ENCODE measurements at places on chromosomes 2 and 18.

- no peak overlapping the region for H3K4me3 ChIP-seq
- no peaks in the 10 kb centered on the region for H3K27me3 ChIP-seq
- H3K36me3 ChIP-seq = no peaks in the 10 kb centered on the region
- peak; percentile 10 for DNase-seq
- H3K27ac ChIP-seq = no peak overlapping the region
- peaks cover 4% of the 10 kb centered on the region for H3K4me1 ChIP-seq
Measured at GRCh38 chr18:3799515-3799914, 349.5 kb downstream of the TGIF1 start.

GRCh38 chr2:77201755-77202154 is 320.4 kb downstream of the LRRTM4 start:
- H3K4me3 ChIP-seq = no peak overlapping the region
- no peak for DNase-seq
- H3K4me1 ChIP-seq = no peaks in the 10 kb centered on the region
- no peak overlapping the region for H3K27ac ChIP-seq

- peaks cover 20% of the 10 kb centered on the region for H3K27me3 ChIP-seq
- H3K27ac ChIP-seq = no peak overlapping the region
- no peak overlapping the region for H3K4me3 ChIP-seq
- H3K36me3 ChIP-seq = no peaks in the 10 kb centered on the region
- H3K4me1 ChIP-seq = peaks cover 42% of the 10 kb centered on the region
- peak; percentile 55 for DNase-seq
Measured at GRCh38 chr18:26550998-26551694, 2.8 kb upstream of the KCTD1 start.

- H3K4me1 ChIP-seq = peaks cover 3% of the 10 kb centered on the region
- H3K4me3 ChIP-seq = no peak overlapping the region
- no peak for DNase-seq
- no peak overlapping the region for H3K27ac ChIP-seq
- no peaks in the 10 kb centered on the region for H3K36me3 ChIP-seq
Measured at GRCh38 chr2:109084341-109084740, 44.7 kb upstream of the SH3RF3 start.
